ENCODE measurements at places on chromosomes 6 and 20. TPM values are rescaled to one million over a fixed set of nuclear protein-coding genes. Genes with fewer than 3 reads are reported as not detected.

Gene GNAS-AS1
- 0.28 TPM for total RNA-seq

Gene RBBP8NL
- total RNA-seq = 1.1 TPM

Gene TENT5A
- total RNA-seq = 16.4 TPM

Gene EFCAB8
- 0.36 TPM for total RNA-seq

Gene BPIFB4
- total RNA-seq = not detected

Gene HLA-A
- total RNA-seq = 249 TPM

Gene PRR18
- under 0.01 TPM for total RNA-seq

Gene NT5DC1
- 2.4 TPM for total RNA-seq

Gene CTSA
- total RNA-seq = 72.7 TPM

Gene SNAP25
- not detected for total RNA-seq

Gene PDYN
- total RNA-seq = not detected

Gene LRRC1
- 27.1 TPM for total RNA-seq

Gene PKHD1
- total RNA-seq = not detected

Gene B4GALT5
- 45.3 TPM for total RNA-seq

Gene CLVS2
- total RNA-seq = not detected

Gene EIF2S2
- 189 TPM for total RNA-seq

Gene OR12D3
- total RNA-seq = not detected

Gene PRND
- total RNA-seq = under 0.01 TPM

Gene SMLR1
- not detected for total RNA-seq

Gene NAPB
- 10.6 TPM for total RNA-seq

Gene GNRH2
- total RNA-seq = not detected

Gene C20orf202
- total RNA-seq = under 0.01 TPM

Gene TRIM38
- 8.6 TPM for total RNA-seq

Gene C6orf15
- total RNA-seq = 0.34 TPM

Gene CYP39A1
- total RNA-seq = 6.5 TPM

Gene INSM1
- not detected for total RNA-seq

Gene DTNBP1
- total RNA-seq = 10.3 TPM

Gene ZSCAN23
- total RNA-seq = 1.7 TPM

Gene RBPJL
- total RNA-seq = not detected

Gene AKAP7
- 2.7 TPM for total RNA-seq

Gene RAD21L1
- not detected for total RNA-seq

Gene RFX6
- not detected for total RNA-seq

Gene CNKSR3
- 6.5 TPM for total RNA-seq

Gene FAM83C
- total RNA-seq = 1.7 TPM

Gene OR2J1
- not detected for total RNA-seq

Gene TMEM242
- total RNA-seq = 8.1 TPM

Gene SYNDIG1
- total RNA-seq = not detected

Gene IL17A
- total RNA-seq = not detected

Gene EYS
- not detected for total RNA-seq

Gene ZBTB46
- total RNA-seq = 1.7 TPM

Gene BNIP5
- total RNA-seq = not detected

All from nasal cavity respiratory epithelium epithelial cell of viscerocranial mucosa (primary cell).